ENCODE measurements at places on chromosomes 2 and 18.

GRCh38 chr2:196606516-196606915, 33.0 kb upstream of the CCDC150 start:
- no peak for DNase-seq

GRCh38 chr2:15769235-15769634, 171.1 kb upstream of the MYCN start:
- no peak for DNase-seq

DNA sequence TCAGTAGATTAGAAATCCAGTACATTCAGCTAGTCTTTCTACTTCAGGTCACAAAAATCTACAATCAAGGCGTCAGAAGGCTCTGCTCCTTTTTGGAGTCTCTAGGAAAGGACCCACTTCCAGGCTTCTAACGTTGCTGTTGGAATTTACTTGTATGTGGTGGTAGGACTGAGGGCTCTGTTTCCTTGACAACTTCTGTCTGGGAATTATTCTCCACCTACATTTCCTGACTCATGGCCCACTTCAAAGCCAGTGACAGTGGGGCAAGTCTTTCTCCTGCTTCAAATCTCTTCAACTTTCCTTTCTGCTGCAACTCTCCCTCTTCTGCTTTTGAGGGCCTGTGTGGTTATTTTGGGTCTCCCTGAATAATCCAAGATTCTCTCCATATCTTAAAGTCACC, 10.4 kb upstream of the TMX3 start:
- peak; percentile 14 for DNase-seq

- no peak for DNase-seq
Measured at GRCh38 chr2:72851333-72851732, 25.5 kb upstream of the EXOC6B start.

DNA sequence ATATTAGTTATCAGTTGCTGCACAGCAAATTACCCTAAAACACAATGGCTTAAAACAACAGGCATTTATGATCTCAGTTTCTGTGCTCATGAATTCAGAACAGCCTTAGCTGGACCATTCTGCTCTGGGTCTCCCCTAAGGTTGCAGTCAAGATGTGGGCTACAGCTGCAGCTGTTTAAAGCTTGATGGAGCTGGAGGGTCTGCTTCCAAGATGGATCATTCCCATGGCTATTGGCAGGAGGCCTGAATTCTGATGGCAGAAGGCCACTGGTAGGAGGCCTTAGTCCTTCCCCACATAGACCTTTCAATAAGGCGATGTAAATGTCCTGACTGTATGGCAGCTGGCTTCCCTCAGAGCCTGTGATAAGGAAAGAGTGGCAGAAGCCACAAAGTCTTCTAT, 118.6 kb upstream of the SERPINE2 start:
- no peak for DNase-seq

DNA sequence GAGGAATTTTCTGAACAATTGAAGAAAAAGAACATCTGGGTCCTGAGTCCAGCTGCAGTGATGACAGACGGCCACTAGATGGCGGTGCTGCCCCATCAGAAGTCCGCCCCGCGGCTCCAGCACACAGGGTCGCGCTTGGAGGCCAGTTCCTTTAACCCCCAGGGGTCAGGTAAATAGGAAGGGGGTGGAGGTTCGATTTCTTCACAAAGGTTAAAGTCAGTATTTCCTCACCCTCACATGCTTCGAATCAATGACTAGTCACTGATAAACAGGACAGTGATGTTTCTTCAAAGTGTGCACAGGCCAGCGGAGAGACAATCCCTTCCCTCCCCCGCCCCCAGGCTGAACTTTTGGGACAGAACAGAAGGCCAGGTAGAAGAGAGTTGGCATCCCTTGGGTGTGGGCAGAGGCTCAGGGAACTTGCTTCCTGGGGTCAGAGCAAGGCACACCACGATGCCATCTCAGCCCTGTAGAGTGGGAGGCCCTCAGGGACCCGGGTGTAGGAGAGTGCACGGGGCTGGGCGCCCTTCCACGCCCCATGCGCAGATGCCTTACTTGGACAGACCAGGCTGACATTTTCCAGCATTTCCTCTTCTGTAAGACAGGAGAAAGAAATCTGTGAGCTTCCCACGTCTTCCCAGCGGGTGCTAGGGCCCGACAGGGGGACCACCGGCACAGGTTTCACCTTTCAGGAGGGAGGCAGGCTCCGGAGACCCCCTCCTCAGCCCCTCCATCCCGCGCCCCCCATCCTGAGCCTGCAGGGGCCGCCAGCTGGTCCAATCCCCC, 722 bp downstream of the APOB start:
- peak; percentile 44 for DNase-seq

- no peak for DNase-seq
Measured at GRCh38 chr2:127416506-127417001, 1.7 kb upstream of the PROC start.

DNA sequence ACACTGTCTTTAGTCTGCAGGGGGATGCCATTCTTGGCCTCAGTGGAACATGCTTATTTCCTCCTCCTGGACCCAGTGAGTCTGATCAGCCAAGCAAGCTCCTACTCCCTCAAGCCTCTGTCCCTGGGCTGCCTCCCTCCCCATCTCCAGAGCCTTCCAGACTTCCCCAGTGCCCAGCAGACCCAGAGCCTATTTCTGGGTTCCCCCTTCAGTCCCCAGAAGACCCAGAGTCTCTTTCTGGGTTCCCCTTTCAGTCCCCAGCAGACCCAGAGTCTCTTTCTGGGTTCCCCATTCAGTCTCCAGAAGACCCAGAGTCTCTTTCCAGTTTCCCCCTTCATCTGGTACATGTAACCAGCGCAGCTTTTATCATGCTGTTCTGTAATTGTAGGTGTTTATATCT, 17.0 kb upstream of the PKDCC start:
- no peak for DNase-seq

All from fibroblast of skin of scalp (primary cell).